A549 treated with dexamethasone at 1 μM for 4 hours (cell line): ENCODE measurements at places on chromosomes 1 and 21. TPM values are rescaled to one million over a fixed set of nuclear protein-coding genes. Genes with fewer than 3 reads are reported as not detected.

Gene OR2T33
- not detected in 5 replicates for total RNA-seq

Gene AIM2
- total RNA-seq: not detected in 5 replicates

Gene VWA5B1
- not detected in 5 replicates for total RNA-seq

Gene NTNG1
- total RNA-seq: not detected in 5 replicates
